Activated CD4-positive, alpha-beta T cell treated with anti-CD3 and anti-CD28 coated beads, Interleukin-2, amount 10 ng/mL, durations not matched to agents 7 days and 5 days (primary cell): ENCODE measurements at places on chromosomes 16 and 17. TPM values are rescaled to one million over a fixed set of nuclear protein-coding genes. Genes with fewer than 3 reads are reported as not detected.

The C17orf78 gene
- total RNA-seq, result not detected

The KRT222 gene
- total RNA-seq, result not detected

GRCh38 chr17:12376276-12376675 is 289.4 kb upstream of the MYOCD start:
- DNase-seq, result no peak
- no peaks in the 10 kb centered on the region for H3K36me3 ChIP-seq
- H3K4me1 ChIP-seq, result no peaks in the 10 kb centered on the region
- no peaks in the 10 kb centered on the region for H3K27me3 ChIP-seq
- no peak overlapping the region for H3K4me3 ChIP-seq

GRCh38 chr17:18033442-18034099 is 5.4 kb downstream of the ATPAF2 start:
- no peaks in the 10 kb centered on the region for H3K36me3 ChIP-seq
- peak; percentile 80 for DNase-seq
- H3K4me1 ChIP-seq, result peaks cover 37% of the 10 kb centered on the region
- no peaks in the 10 kb centered on the region for H3K27me3 ChIP-seq
- H3K27ac ChIP-seq, result no peak overlapping the region

DNA sequence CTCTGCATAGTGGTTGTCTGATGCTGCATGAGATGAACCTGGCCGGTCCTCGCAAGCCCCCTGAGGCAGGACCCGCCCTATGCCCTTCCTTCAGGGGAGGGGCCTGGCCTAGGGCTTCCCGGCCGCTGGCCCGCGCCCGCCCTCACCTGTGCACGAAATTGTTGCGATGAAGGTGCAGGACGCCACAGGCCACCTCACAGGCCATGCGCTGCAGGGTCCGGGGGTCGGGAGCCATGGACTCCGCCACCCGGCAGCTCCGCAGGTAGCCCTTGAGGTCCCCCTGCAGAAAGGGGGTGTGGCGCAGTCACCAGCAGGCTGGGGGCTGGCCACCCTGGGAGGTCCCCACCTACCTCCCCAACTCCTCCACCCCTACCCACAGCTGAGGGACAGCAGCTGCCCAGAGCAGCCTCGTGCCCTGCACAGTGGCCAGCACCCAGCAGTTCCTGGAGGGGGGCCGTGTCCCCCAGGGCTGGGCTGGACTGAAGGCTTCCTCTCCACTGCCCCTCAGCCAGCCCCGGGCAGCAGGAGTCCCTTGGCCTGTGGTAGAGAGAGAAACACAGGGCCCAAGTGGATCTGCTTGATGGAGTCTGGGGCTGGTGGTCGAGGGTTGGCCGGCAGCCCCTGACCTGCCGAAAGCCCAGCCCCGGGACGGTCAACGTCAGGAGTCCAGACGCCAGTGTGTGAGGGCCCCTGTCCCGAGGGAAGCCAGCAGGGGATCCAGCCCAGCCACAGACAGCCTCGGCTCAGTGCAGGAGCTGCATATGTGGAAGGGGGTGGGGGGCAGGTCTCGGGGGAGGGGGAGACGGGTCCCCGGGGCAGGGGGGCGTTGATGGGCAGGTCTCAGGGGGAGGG is 38.8 kb upstream of the PVALEF start:
- H3K27me3 ChIP-seq, result no peaks in the 10 kb centered on the region
- H3K4me3 ChIP-seq, result no peak overlapping the region
- no peak overlapping the region for H3K27ac ChIP-seq
- H3K4me1 ChIP-seq, result no peaks in the 10 kb centered on the region
- DNase-seq, result no peak
